ENCODE measurements at places on chromosomes 1 and 21.
A peak's percentile ranks its signal among the peaks of the same experiment; 100 is the strongest.

GRCh38 chr1:161226320-161226711 is 456 bp downstream of the TOMM40L start:
- no peak for DNase-seq

DNA sequence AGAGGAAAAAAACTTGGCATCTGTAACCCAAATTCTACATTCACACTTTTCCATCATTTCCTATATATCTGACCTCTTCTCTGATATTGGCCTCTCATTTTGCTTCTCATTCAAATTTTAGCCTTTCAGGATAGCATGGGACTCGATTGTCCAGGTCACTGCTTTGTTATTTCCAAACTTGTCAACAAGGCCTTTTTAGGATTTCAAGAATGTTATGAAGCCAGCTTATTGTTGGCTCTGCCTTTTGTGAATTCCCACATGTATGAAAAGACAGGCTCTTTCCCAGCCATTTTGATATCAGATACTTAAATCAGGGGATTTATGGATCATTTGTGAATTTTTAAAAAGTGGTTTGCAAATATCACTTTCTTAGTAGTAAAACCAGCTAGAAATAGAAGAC is 663.5 kb downstream of the NCAM2 start:
- DNase-seq = no peak

DNA sequence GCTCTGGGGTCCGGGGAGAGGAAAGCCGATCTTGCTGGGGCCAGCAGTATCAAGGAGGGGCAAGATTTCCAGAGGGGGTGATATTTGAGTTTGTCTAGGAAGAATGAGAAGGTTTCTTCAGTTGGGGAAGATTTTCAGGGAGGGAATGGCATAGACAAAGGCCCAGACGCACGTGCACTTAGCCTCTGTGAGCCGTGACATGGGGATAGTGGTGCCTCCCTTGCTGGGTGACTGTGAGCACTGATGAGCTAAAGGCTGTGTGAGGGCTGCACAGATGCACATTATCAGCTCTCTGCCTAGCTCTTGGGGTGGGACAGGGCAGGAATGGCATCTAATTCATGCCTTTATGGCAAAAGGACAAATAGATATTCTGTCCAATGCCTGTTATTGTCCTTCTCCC is 1.8 kb downstream of the CDCP2 start:
- DNase-seq = no peak

DNA sequence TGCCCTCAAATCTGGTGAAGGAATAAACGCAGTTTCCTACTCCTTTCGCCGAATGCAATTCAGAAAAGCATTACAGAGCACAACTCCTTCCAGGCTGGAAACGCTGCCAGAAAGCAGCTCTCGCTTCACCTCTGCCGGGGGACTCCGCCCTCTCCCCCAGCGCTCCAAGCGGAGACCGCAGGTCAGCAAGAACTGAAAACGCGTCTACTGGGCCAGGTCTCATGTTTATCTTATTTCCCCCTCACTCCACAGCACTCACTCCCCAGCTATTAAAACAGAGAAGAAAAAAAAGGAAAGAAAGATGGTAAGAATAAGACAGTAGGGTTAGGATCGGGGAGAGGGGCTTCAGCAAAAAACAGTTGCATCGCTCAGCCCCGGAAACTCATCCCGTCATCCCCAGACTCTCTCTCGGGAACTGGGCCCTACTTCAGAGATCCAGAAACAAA is 833 bp upstream of the RCOR3 start:
- DNase-seq = peak; percentile 64

GRCh38 chr1:17155257-17155920 is 36.1 kb upstream of the PADI2 start:
- no peak for DNase-seq

GRCh38 chr1:117009132-117009531 is 7.6 kb downstream of the CD101 start:
- DNase-seq = peak; percentile 85

- DNase-seq = no peak
These were observed 99.1 kb downstream of the JAK1 start for GRCh38 chr1:64867266-64867665.

GRCh38 chr1:119245881-119246280 is 105.4 kb upstream of the WARS2 start:
- no peak for DNase-seq

DNA sequence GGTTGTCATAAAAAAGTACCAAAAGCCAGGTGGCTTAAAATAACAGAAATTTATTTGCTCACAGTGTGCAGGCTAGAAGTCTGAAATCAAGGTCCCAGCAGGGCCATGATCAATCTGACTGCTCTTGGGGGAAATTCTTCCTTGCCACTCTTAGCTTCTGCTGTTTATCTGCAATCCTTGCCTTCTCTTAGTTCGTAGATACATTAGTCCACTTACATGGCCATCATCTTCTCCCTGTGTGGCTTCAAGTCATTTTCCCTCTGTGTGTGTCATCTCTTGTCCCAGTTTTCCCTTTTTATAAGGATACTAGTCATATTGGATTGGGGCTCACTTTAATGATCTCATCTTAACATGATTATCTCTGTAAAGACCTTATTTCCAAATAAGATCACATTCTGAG is 124.0 kb upstream of the NCAM2 start:
- DNase-seq = no peak

DNA sequence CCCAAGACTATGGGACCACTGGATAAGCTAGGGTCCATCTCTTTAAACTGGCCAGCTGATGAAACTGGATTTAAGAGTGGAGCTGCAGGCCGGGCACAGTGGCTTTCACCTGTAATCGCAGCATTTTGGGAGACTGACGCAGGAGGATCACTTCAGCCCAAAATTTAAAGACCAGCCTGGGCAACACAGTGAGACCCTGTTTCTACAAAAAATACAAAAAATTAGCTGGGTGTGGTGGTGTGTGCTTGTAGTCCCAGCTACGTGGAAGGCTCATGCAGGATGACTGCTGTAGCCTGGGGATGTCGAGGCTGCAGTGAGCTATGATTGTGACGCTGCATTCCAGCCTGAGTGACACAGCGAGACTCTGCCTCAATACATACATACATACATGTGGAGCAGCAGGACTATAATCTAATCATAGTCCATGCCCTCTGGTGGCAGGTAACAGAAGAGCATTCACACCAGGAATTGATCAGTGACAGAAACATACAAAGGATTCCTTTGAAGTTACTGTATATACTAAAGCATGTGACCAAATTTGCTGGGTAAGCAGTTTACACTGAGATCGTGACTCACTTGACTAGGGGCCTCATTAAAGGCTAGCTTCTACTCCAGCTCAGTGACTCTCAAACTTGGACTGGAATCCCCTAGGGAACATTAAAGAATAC is 101.5 kb upstream of the SLFNL1 start:
- no peak for DNase-seq

GRCh38 chr1:172287208-172287607 is 133.3 kb upstream of the C1orf105 start:
- no peak for DNase-seq

GRCh38 chr1:78141531-78142231 is 95.9 kb downstream of the GIPC2 start:
- DNase-seq = no peak

DNA sequence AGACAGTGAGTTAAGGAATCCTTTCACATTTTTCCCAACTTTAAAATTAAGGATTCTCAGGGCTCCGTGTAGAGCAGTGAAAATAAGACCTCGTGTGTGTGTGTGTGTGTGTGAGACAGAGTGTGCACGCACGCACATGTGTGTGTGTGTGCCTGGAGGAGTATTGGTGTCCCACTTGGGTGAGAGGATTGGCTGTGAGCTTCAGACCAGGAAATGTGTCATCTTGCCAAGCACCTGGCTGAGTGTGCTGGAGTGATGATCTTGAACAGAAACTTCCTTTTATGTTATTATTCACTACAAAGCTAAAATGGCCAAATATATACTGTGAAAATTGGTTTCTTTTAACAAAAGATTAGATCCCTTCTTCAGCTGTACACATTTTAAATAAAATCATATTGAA is 35.2 kb upstream of the NTPCR start:
- DNase-seq = no peak

- DNase-seq = no peak
These were observed 176.0 kb downstream of the RERE start for GRCh38 chr1:8641377-8641997.

DNA sequence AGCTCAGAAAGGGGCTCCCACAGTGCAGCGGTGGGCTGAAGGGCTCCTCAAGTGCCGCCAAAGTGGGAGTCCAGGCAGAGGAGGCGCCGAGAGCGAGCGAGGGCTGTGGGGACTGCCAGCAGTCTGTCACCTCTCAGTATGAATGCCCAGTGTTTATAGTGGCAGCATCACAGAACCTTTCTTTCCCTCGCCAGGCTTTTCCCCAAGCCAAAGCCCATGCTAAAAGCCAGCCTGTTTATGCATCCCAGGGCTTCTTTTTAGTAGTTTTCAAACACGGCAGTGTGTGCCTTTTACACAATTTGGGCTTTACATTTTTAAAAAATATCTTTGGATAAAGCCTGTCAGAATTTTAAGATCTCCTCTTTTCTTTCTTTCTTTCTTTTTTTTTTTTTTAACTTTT is 70.6 kb downstream of the CENPF start:
- DNase-seq = no peak

DNA sequence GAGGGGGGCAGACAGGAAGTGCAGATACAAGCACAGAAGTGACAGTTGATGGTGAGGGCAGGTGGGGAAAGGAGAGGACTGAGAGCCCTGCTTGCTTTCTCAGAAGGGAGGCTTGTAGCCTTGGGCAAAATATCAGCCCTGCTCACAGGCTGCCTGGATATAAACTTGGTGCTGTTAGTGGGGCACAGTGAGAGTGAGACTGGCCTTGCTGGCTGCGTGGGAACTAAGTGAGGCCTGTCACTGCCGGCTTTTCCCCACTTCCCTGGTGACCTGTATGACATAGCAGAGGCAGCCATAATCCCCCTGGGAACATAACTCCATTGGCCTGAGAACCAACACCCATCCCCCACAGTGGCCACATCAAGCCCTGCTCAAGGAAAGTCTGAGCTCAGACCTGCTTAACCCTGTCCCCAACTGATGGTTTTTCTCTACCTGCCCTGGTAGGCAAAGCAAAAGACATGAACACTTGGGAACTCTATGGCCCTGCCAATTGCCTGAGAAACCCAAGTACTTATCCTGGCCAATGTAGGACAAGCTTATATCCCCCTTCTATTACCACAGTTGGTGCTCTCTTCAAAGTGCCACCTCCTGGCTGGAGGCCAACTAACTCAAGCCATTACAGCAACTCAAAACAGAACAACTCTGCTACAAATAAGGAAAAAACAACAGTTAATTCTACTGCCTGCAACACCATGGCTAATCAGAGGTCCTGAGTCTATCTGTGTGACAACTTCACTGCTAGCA is 472.7 kb downstream of the PLPP3 start:
- no peak for DNase-seq

DNA sequence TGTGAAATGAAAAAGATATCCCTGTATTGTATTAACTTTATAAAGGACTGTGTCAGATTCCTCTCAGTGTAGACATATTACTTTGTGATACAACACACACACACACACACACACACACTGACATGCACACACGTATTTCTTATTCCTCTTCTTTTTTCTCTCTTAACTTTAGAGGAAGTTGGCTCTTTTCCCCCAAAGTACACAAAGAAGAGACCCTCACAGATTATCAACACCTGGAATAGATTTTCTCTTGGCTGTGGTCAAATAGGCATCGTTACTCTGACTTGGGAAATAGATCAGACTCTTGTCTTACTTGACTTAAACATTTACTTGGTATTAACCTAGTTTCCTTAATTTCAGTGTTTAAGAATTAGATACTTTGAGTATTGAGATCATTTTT is 792.8 kb downstream of the ADGRL2 start:
- DNase-seq = no peak

GRCh38 chr1:47262787-47263413 is 30.9 kb upstream of the TAL1 start:
- peak; percentile 43 for DNase-seq

DNA sequence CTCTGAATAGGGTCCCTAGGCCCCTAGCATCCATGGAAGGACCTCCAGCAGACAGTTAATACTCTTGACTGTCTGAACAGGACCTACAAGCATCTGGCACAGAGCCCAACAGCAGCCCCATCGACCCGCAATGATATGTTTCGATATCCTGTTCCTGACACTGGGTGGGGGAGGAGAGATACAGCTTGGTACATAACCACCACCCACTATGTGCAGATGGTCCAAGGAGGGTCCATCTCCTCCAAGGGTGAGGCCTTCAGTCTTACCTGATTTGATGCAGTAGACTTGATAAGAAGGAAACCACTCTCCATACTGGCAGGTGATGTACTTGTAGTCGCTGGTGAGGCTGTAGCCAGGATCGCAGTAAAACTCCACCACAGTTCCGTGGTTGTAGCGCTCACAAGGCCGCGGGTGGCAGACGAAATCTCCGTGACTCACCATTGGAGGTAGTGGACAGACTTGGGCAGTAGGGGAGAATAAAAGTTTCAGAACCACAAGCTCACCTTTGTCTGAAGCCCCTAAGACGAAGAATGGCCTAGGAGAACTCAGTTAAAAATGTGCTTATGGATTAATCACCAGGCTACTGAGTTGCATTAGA is 86.0 kb upstream of the TLR5 start:
- no peak for DNase-seq

All from AML-193 (cell line).